ENCODE measurements at places on chromosomes 12 and 14. TPM values are rescaled to one million over a fixed set of nuclear protein-coding genes. Genes with fewer than 3 reads are reported as not detected.

The ORAI1 gene
- total RNA-seq, result 9.0 TPM

The ITGA7 gene
- 47.5 TPM for total RNA-seq

The NOC4L gene
- total RNA-seq, result 9.0 TPM

The C12orf54 gene
- total RNA-seq, result not detected

The SLC7A7 gene
- total RNA-seq, result 21.4 TPM

The EGLN3 gene
- 0.19 TPM for total RNA-seq

The LTA4H gene
- 123 TPM for total RNA-seq

The LIN7A gene
- 36.6 TPM for total RNA-seq

The RAB15 gene
- total RNA-seq, result 1.7 TPM

The INHBC gene
- not detected for total RNA-seq

The ARID2 gene
- 14.8 TPM for total RNA-seq

The KRT79 gene
- not detected for total RNA-seq

The CELA1 gene
- total RNA-seq, result not detected

The C12orf50 gene
- total RNA-seq, result not detected
